T-helper 9 cell (primary cell): ENCODE measurements at places on chromosomes 5 and 9.

DNA sequence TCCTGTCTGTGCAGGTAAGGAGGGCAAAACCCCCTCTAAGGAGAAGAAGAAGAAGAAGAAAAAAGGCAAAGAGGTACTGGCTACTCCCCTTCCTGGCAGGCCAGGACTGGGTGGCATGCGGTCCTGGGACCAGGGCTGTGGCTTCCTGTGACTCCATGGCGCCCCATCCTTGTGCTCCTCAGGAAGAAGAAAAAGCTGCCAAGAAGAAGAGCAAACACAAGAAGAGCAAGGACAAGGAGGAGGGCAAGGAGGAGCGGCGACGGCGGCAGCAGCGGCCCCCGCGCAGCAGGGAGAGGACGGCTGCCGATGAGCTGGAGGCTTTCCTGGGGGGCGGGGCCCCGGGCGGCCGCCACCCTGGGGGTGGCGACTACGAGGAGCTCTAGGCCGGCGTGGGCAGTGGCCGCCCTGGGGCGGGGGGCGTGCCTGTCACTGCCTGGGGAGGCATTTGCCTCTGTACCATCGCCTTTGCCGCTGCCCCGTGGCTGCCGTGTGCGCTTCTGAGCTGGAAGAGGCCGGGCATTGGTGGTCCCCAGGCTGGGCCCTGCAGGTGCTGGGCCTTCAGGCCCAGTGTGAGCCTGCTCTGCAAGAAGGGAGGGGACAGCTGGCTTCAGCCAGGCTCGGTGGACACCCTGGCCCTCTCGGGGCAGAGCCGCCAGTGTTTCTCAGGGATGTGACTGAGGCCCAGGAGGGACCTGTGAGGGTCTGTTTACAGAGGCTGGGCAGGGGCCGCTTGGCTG, 2.0 kb upstream of the AJM1 start:
- DNase-seq, result no peak

GRCh38 chr9:121376214-121376830, 6.3 kb upstream of the STOM start:
- no peak for DNase-seq

DNA sequence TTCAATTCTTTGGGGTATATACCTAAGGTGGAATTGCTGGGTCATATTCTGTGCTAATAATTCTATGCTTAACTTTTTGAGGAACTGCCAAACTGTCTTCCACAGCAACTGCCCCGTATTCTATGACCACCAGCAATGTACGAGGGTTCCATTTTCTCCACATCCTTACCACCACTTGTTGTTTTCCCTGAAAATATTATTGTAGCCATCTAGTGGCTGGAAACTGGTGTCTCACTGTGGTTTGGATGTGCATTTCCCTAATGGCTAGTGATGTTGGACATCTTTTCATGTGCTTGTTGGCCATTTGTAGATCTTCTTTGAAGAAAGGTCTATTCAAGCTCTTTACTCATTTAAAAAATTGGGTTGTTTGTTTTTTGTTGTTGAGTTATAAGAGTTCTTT, 30.7 kb downstream of the MSX2 start:
- DNase-seq, result no peak

DNA sequence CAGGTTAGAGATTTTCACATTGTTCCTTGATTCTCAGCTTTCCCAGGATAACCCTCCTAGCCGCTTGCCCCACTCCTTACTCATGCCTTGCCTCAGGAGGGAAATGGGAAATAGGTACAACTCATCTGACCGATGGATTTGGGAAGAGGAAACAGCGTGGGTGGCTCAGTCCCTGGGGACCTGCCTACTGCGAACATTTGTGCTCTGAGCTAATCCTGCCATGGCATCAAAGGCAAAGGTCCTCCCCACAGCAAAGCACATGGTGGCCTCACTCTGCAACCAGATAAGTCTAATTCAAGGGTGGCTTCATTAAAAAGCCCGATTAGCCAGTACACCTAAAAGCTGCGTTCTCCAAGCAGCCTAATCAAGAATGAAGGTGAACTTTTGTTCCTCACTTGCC, 82.4 kb upstream of the ADRA1B start:
- DNase-seq, result no peak

GRCh38 chr9:124348363-124348762, 66.9 kb downstream of the PSMB7 start:
- no peak for DNase-seq

DNA sequence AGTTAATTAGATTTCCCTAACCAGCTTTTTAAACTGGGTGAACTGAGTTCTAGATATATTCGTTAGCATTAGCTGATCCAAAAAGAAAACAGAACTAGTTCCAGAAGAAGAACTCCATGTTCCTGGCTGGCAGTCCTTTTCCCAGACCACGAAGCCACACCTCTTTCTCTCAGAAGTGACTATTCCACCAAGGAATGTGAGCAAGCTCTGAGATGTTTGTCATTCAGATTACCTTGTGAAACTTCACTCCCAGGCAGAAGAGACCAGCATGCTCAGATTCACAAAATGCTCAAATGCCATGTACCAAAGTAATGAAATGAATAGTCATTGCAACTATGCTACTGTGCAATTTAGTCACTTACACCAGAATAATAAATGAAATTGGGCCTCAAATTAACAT, 4.4 kb upstream of the SSBP2 start:
- no peak for DNase-seq

- DNase-seq, result no peak
Observed at GRCh38 chr9:135037521-135038250, 49.8 kb upstream of the OLFM1 start.
